ENCODE measurements at places on chromosomes 3 and 15.

GRCh38 chr3:100131241-100131640 lies 16.9 kb upstream of the FILIP1L start:
- DNase-seq = no peak

- DNase-seq = no peak
These were observed 31.9 kb downstream of the ZNF385D start for GRCh38 chr3:21718943-21719591.

DNA sequence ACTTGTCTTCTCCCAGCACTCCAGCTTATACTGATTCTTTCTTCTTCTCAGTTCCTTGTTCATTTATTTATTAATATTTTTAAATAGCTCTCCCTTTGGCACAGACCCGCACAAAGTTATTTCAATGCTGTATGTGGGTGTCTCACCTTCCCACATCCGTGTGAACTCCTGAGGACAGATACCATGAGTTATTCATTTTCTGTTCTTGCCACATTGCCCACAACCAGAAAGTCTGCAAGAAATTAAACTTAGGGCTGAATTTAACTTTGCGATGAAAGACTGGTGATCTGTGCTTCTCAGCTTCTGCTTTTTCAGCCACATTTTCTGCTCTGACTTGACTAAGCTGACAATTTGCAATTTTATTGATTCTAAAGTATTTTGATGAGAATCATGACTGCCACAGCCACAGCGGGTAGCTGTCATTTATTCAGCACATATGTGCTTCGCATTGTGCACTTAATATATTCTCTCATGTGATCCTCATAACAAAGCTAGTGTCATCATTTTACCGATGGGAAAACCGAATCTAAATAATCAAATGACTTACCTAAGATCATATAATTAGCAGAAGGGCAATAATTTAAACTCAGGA lies 569.8 kb downstream of the EDEM1 start:
- DNase-seq = no peak

GRCh38 chr3:132350814-132351213 lies 33.6 kb downstream of the ACP3 start:
- no peak for DNase-seq

GRCh38 chr15:72503147-72503546 lies 29.0 kb downstream of the ARIH1 start:
- no peak for DNase-seq

DNA sequence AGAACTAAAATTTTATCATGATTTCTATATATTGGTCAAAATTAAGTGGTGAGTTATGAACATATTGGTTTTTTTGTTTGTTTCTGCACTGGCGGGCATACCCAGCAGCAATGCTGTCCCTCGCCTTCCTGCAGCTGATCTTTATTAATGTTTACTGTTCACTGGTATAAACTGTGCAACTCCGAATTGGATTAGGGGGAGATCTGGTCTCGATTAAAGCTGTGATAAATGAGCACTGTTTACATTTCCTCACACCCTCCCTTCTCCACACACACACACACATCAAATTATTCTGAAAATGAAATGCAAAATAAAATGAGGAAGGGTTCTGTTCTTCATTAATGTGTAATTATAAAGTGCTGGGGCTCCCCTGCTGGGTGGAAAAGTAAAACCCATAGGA lies 48.5 kb upstream of the DAZL start:
- no peak for DNase-seq

GRCh38 chr3:67617518-67617917 lies 36.9 kb downstream of the SUCLG2 start:
- DNase-seq = no peak

GRCh38 chr3:18066899-18067582 lies 324.6 kb upstream of the TBC1D5 start:
- DNase-seq = no peak

- no peak for DNase-seq
These were observed 200.2 kb upstream of the DPH6 start for GRCh38 chr15:35746121-35746520.

DNA sequence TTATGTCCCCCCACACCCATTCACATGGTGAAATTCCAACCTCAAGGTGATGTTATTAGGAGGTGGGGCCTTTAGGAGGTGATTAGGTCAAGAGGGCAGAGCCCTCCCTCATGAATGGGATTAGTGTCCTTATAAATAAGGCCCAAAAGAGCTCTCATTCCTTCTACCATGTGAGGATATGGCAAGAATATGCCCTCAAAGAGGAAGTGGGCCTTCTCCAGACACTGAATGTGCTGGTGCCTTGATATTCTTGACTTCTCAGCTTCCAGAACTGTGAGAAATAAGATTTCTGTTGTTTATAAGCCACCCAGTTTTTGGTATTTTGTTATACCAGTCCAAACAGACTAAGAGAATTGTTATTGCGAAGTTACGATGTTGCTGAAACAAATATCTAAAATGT lies 94.4 kb downstream of the ANKRD28 start:
- no peak for DNase-seq

DNA sequence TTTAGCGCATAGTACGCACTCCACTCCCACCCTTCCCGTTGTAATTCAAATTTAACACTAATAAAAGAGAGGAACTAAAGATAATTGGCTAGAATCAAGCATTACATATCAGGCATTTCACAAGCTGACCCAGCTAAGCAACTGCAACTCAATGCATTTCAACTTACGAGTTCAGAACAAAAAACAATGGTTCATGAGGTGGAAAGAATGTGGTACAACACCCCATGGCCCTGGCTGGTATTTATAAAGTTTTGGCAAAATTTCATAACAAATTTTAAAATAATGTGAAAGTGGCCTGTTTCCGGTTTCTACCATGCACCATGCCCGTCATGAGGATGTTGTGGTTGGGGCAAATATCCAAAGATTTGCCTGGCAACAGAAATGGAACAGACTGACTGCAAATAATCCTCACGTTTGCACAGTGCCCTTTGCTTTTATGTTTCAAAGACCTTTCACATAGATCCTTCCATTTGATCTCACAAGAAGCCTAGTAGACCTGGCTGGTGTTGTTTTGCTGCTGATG lies 455.3 kb upstream of the NR2F2 start:
- no peak for DNase-seq

GRCh38 chr15:71225851-71226250 lies 110.6 kb downstream of the THSD4 start:
- no peak for DNase-seq

- peak; percentile 35 for DNase-seq
These were observed 20.4 kb upstream of the NFKBIZ start for GRCh38 chr3:101828691-101829436.

DNA sequence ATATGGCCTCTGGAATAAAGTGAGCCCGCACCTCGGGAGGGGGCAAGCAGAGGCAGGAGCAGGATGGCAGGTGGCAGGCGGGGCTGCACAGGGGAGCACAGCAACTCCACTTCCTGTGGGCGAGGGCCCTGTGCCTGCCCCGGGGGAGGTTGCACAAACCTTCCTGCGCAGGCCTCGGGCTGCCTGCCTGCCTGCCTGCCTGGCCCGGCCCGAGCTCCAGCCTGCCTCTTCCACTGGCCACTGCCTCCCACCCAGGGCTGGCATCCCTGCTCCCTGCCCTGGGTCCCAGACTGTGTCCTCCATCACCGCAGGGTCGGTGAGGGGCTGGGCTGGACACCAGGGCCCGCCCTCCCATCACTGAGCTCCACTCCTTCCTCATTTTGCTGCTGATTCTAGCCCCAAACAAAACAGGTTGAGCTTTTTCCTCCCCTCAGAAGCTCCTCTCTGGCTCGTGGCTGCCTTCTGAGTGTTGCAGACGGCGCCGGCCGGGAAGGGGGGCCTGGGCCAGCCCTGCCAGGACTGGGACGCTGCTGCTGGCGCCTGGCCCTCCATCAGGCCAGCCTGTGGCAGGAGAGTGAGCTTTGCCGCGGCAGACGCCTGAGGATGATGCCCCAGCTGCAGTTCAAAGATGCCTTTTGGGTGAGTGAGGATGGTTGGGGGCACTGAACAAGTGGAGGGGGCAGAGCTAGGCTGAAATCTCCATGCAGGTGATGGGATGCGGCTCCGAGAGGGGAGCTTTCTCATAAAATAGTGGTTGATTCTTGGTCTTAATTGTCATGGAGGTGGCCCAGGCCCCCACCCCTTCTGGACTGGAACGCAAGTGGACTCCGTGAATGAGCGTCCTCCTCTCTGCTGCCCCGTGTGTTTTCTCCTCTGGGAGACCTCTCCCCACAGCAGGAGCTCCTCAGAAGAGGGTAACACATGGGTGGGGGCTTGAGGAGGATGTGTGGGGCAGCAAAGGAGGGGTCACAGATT lies at the start of gene PSTPIP1:
Gene PSTPIP1 (plus strand): TSS at position 156 of the 975 bp plus-strand sequence. CDS start 448 bp downstream, at position 604.
- peak; percentile 75 for DNase-seq

GRCh38 chr3:425079-425478 lies 228.5 kb downstream of the CHL1 start:
- DNase-seq = no peak

GRCh38 chr3:11844891-11845290 lies 1.8 kb downstream of the TAMM41 start:
- no peak for DNase-seq

DNA sequence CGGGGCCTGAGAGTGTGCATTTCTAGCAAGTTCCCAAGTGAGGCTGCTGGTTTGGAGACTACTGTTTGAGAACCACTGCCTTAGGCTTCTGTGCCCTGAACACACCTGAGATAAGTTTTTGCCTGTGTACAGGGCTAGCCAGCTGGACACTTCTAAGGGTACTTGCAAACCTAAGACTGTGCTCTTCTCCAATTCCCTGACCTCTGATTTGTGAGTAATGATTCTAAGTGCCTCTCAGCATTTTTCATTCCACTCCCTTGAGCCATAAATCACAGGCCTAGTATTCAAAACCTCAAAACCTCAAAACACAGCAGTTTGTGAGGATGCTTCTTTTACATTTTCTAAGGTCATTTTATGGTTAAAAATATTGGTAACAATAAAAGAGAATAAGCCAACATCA lies 148.4 kb downstream of the CHST2 start:
- no peak for DNase-seq

DNA sequence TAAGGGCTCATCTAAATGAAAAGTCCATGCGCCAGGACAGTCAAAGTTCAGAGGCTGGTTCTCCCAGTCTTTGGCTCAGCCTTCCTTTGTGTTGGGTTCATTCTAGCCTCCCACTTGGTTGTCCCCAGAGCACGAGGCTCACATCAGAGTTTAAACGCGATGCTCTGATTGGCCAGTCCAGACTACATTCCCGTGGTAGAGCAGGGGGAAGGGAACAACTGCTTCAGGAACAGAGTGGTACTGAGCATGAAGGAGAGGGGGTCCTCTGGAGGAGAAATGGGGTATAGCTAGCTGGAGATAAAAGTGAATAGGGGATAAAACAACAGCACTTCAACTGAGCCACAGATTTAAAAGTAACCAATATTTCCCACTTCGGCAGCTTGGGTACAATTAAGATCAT lies 32.2 kb downstream of the ANAPC13 start:
- no peak for DNase-seq

- DNase-seq = peak; percentile 64
These were observed at the start of gene RASSF1 for GRCh38 chr3:50340448-50341329. TSS of gene RASSF1 (minus strand) at chr3:50340836. CDS start at chr3:50340805, 31 bp downstream.

DNA sequence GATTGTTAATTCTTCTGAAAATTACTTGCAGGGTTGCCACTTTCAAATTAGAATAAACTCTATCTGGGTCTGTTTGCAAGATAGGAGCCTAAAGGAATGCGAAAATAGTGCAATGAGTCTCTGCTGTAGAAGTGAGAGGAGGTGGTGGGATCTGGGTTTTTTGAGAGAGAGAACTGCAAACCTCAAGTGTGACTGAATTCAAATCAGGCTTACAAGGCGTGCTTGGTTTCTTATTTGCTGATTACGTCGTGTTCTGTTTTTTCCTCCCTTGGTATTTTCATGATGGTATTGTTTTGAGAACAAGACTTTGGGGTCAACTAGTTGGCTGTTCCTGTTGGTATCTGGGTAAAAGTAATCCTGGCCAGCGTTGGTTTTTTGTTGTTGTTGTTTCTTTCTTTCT lies 490.9 kb upstream of the CFAP20DC start:
- DNase-seq = no peak

DNA sequence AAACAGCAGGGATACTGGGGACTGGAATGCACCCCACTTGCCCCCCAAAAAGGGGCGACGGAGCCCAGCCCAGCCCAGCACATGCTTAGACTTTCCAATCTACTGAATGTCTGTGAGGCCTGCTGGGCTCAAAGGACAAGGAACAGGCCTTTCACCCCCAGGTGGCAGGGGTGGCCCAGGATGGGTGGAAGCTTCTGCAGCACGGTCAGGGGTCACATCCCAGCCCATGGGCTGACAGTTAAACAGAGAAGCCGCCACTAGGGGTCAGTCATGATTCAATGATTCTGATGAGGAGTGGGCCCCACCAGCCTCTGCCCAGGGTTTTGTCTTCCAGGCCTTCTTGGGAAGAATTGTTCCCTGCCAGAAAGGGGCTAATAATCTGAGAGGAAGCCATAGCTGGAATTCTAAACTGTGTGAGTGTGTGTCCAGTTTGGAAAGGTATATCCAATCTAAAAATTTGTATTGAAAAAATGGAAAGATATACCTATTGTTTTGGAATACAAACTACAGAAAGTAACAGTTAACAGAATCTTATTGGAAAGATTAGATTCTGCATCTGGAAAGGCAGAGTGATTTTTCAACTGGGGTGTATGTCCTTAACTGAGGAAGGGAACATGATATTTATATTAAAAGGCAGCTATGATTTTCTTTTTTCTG lies 2.2 kb downstream of the CHRNB4 start:
- DNase-seq = no peak

GRCh38 chr15:34855893-34856292 lies 60.5 kb upstream of the ACTC1 start:
- DNase-seq = no peak
